PC-3 (cell line): ENCODE measurements at places on chromosomes 7 and 10. TPM values are rescaled to one million over a fixed set of nuclear protein-coding genes. Genes with fewer than 3 reads are reported as not detected.

DNA sequence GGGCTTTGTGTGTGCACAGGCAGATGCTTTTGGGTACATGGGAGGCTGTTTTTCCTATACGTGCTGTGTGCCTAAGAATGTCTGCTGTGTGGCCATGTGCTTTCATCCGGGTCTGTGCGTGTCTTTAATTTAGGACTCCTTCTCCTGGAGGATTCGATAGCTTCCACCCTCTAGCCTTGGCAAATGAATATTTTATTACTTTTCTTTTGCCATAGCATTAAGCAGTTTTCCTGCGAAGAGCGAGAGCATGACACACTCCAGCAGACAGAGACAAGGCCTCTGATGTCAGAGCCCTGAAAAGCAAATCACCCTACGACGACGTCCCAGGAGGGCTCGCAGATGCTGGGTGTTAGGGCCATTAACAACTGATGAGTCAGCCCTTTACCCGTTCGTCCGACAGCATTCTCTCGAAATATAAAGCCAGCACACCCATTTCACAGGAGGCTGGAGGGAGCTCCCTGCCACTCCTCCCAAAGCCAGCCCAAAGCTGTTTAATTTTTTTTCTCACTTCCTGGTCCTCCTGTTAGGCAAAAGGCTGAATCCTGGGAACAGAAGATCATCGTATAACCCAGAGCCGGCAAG is 311.3 kb upstream of the ZMIZ1 start:
- DNase-seq, result peak; percentile 95

GRCh38 chr10:103616705-103617601 is 123.4 kb downstream of the NEURL1 start:
- no peak for DNase-seq

DNA sequence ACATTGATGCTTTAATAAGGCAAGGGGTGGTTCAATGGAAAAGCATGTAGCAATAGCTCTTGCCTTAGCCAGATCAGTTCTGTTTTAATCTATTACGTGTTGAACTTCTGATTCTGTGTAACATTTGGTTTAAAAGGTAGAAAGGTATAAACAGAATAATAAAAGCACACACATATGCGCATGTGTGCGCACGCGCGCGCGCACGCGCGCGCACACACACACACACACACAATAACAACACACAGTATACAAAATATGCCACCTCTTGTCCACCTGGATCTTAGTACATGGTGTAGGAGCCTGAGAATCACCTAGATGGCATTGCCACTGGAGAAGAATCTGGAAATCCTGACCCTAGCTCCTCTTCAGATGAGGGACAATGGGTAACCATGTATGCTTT is 49.6 kb upstream of the TEX47 start:
- no peak for DNase-seq

GRCh38 chr10:124150807-124151417 is 57.5 kb upstream of the CHST15 start:
- DNase-seq, result no peak

GRCh38 chr10:72272689-72273409 is 875 bp upstream of the DDIT4 start:
- peak; percentile 59 for DNase-seq

UCN3 gene
- not detected in 2 replicates for total RNA-seq

DNA sequence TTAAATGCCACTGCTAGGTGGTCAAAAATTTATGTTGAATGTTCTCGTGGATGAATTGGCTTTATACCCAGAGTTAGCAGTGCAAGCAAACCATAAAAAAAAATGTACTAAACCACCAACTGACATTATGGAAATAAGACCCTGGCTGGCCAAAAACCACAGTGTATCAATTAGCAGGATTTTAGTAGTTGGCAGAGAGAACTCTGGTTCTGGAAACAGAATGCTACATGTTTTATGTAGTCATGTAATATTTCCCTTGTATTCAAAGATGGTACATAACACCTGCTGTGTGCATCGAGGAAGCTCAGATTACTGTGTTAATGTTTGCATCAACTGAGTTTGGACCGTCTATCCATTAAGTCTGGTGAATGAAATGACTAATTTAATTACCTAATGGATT is 618.5 kb downstream of the CCSER2 start:
- DNase-seq, result no peak

MALRD1 gene
- total RNA-seq, result not detected in 2 replicates

DNA sequence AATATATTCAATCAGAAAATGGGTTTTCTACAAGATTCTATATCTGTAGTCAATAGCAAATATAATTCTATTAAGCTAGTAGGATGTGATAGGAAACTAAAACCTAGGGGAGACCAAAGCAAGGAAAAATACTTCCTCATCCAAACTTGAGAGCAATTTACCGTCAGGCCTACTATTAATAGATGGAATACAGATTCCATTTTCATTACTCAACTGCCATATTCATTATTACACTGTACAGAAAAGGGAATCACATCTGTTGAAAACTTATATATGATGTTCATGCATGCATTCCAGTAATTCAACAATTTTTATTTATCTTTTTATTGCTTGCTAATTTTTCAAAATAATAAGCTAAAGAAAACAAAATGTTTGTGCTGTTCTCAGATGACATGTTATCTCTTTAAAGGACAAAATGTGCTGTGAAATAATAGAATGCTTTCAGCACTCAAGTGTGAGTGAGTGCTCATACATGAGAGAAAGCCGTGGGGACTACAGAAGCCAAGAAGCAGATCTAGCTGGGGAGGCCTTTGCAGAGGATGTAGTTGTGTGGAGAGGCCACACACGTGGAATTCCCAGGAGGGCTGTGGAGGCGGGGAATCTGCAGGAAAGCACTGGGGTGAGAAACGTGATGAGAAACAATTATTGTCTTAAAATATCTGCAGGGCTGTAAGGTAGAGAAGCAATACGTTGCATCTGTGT is 110.0 kb downstream of the EGFR start:
- DNase-seq, result no peak

- DNase-seq, result peak; percentile 69
These were observed 6.4 kb upstream of the TNRC18 start for GRCh38 chr7:5429857-5430611.
